ENCODE measurements at places on chromosomes 2 and 18.
A peak's percentile ranks its signal among the peaks of the same experiment; 100 is the strongest.

GRCh38 chr2:33505966-33506365 lies 29.5 kb downstream of the RASGRP3 start:
- no peak for DNase-seq

GRCh38 chr2:221571025-221571550 lies 1.0 kb downstream of the EPHA4 start:
- DNase-seq: peak; percentile 34

- no peak for DNase-seq
These were observed 97.4 kb upstream of the UGP2 start for GRCh38 chr2:63743982-63744966.

GRCh38 chr2:138277062-138277461 lies 224.5 kb upstream of the SPOPL start:
- no peak for DNase-seq

DNA sequence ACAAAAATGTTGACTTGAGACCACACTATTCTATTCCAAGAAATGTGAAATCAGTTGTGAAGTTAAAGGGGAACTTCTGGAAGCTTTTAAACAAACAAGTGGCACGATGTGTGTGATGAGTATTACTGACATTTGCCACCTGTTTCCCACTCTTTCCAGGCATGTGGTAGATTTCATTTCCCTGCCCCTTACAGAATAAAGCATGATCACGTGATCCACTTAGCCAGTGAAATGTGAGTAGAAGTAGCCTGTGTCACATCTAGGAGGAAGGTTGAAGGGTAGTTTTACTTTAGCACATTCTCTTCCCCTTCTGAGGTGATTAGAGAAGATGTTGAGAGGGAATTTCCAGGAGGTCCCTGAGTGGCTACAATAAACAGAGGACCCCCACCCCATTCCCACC lies 3.8 kb downstream of the COL4A4 start:
- no peak for DNase-seq

DNA sequence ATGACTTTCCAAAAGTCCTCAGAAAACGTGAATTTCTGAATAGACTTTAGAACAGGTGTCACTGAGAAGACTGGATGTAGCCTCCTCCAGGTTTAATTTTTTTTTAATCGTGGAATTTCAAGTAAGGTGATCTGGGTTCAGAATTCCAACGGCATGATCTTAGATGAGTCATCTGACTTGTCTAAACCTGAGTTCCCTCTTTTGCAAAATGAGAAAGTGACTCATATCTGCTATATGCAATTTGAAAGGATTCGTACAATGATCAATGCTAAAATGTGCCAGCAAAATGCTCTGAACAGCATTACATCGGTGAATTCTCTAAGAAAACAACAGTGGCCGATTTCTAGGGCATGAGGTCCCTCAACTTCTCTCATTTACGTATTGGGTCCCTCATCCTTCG lies 69.1 kb upstream of the ZNF516 start:
- DNase-seq: no peak

DNA sequence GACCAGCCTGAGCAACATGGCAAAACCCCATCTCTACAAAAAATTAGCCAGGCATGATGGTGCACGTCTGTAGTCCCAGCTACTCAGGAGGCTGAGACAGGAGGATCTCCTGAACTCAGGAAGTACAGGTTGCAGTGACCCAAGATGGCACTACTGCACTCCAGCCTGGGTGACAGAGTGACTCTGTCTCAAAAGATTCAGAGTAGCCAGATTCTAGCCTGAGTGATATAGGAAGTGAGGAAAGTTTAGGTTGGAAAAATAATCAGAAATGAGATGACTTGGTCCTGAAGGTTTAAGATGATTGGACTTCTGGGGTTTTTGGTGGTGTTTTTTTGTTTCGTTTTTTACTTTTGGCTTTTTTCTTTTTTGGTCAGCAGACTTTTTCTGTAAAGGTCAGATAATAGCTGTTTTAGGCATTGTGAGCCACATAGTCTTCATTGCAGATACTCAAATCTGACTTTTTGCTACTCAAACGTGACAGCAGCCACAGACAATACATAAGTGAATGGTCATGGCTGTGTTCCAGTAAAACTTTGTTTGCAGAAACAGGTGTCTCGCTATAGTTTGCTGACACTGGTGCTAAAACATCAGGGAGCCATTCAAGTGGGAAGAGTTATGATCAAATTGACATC lies 104.1 kb upstream of the UBXN4 start:
- DNase-seq: no peak

DNA sequence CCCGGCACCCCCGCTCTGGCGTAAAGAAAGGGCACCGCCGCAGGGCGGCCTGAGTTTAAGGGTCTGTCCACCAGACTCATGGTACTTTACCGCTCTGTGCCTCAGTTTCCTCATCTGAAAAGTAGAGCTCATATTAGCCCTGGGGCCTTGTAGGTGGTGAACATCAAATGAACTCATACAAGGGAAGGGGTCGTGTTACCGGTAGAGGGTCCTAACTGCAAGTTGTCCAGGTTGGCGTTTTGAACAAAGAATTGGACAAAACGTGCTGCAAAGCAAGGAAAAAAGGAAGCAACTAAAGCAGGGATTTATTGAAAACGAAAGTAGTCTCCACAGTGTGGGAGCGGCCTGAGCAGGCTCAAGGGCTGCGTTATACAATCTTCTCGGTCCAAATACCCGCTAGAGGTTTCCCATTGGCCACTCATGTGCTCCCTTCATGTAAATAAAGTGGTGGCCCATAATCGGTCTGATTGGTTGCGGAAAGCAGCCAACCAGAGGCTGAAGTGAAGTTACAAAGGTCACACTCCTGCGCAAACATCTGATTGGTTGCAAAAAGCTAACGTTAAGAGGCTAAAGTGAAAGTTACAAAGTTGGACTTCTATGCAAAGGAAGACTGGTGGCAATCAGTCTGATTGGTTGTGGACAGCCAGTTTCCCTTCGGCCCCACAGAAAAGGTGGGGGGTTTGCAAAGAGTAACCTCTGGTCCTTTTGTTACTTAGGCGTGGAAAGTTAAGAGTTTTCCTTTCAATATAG lies 80.7 kb upstream of the LDLRAD4 start:
- DNase-seq: peak; percentile 70

DNA sequence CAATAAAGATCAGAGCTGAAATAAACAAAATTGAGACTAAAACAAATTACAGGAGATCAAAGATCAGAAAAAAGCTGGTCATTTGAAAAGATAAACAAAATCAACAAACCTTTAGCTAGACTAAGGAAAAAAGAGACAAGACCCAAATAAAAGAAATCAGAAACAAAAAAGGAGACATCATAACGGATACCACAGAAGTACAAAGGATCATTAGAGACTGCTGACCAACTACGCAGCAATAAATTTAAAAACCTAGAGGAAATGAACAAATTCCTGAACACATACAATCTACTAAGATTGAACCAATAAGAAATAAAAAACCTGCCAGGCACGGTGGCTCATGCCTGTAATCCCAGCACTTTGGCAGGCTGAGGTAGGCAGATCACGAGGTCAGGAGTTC lies 33.7 kb downstream of the USP34 start:
- no peak for DNase-seq

GRCh38 chr2:49936965-49937364 lies 782.6 kb upstream of the FSHR start:
- no peak for DNase-seq

DNA sequence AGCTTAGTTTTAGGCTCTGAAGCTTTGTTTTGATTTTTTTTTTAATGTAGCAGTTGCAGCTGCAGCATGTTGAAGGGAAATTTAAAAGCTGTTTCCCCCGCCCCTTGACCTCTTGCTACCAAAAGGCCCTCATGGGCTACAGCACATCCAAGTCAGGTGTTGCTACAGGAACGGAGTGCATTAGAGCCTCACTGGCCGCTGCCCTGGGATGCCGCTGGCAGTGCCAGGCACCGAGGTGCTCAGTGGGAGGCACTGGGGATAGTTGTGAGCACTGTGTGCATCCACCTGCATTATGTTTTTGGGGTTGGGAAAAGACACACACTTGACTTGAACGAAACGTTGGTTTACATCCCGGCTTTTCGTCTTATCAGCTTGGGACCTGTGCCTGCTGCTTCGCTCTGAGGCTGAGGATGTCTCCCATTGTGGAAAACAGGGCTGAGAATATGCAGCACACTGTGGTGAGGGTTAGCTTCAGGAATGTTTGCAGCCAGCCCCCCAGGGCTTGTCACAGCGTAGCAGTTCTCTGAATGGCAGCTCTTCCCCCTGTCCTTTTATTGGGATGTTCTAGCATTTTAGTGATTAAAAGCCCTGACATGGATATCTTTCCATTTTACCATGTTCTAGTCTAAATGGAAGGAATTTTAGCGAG lies 24.1 kb downstream of the DCDC2C start:
- no peak for DNase-seq

DNA sequence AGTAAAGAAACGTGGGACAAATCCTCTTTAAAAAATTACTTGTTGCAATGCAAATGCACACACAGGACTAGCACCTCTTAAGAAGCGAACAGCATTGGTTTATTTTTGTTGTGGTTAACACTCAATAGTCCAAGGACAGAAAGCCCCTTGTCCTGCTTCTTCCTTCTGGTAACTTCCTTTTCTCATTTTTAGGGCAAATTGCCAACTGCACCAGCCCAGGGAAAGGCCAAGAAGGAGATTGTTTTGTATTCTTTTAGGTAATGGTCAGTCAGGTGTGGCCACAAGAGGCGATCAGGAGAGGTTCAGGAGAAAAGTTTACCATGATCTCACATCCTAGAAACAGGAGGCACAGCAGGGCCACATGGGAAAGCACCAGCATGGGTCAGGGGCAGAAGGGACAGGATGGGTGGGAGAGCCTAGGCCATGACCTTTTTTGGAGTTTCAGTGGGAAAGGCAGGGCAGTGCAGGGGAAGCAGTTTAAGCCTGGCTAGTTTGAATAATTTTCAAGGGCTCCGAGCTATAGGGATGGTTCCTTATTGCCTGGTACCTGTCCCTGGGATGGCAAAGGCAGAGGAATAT lies 73.0 kb downstream of the CHRNA1 start:
- DNase-seq: no peak

DNA sequence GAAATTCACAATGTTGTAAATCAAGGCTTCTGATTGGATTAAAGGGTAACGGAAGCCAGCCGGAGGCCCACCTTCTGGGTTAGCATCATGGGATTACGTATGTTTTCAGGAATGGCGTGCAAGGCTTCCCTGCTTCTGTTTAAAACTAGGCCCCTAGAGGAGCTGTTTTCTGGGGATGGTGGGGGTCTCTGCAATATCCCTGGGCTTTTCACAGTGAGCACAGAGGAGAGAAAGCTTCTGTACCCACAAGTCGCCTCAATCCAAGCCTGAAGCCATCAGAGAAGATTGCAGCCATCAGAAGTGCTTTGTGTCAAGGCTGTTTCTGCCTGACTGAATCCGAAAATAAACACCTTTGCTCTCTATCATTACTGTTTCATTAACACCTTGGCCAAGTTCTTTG lies 226.9 kb upstream of the SMIM21 start:
- no peak for DNase-seq

DNA sequence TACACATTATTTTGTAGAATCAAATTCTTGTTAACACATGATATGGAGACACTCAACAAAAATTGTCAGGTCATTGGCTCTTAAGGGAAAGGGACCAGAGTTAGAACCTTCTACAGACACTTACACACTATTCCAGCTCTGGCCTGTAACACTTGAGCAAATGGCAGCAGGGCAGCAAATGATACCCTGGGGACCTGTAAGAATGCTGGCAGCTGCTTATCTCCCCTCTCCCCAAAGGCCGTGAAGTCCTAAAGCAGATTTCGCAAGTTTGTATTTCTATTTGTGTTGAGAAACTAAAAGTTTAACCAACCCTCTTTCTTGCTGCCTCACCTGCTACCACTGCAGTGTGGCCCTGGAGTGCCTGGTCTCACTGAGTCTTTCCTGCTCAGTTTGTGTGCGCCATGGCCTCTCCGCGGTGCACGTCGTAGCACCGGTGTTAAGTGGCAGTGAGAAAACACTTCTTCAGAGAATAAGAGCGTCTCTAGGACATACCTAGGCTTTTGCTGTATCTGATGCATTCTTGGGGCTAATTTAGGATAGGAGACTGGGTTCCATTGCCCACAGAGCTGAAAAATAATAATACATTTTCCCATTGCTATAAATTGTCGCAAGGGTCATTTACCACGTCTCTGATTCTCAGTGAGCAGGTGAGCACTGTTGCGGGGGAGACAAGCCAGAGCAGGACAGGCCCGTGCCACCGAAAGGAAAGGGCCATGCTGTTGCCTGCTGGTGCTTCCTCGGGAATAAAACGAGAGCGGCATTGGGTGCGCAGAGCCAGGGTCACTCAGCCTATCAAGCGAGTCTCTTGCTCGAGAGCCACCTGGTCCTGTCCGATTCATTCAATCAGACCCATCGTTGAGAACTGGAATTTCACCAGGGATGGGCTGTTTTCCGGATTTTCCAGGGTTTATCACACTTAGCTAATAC lies 204.9 kb downstream of the PTGR3 start:
- DNase-seq: no peak

GRCh38 chr2:45891719-45892424 lies 240.4 kb downstream of the PRKCE start:
- no peak for DNase-seq

DNA sequence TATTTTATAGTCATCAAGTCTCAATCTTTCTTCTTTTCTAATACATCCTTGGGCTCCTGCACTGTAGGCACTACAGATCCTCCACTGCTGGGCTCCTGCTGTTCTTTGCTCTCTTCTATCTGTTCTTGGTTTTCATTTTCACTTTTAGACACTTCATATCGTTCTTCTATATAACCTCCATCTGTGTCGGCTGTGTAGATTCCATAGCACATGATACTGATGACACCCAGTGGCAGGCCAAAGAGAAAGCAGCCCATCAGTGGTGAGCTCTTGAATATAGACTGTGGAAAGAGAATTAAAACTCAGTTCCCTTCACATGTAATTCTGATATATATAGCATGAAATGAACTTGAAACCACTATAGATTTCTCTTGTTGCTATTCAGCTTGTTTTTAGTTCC lies 38.0 kb downstream of the TMX3 start:
- DNase-seq: no peak

DNA sequence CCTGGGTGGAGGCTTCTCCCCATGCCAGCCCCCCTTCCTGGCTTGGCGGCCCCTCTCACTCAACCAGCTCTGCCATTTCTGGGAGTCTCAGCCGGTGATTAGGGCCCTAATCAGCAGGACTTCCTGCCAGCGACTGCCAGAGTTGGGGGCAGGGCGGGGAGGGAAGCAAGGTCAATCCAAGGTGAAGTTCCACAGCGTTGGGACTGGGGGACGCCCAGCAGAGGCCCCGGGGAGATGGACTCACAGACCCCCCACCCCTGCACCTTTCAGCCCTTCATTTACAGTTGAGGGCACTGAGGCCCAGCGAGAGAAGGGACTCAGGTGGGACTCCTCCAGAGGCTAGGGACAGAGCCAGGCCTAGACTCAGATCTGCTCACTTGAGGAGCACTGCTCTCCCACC lies 65.3 kb downstream of the TNS1 start:
- no peak for DNase-seq

- no peak for DNase-seq
These were observed 484 bp downstream of the AFF3 start for GRCh38 chr2:100141906-100142305.

- DNase-seq: no peak
These were observed 323.9 kb upstream of the RND3 start for GRCh38 chr2:150811259-150811855.

- no peak for DNase-seq
These were observed 53.2 kb upstream of the POMC start for GRCh38 chr2:25221579-25221978.

All from CD4-positive, alpha-beta T cell (primary cell).